ENCODE measurements at places on chromosomes 1 and 21.
A peak's percentile ranks its signal among the peaks of the same experiment; 100 is the strongest.

DNA sequence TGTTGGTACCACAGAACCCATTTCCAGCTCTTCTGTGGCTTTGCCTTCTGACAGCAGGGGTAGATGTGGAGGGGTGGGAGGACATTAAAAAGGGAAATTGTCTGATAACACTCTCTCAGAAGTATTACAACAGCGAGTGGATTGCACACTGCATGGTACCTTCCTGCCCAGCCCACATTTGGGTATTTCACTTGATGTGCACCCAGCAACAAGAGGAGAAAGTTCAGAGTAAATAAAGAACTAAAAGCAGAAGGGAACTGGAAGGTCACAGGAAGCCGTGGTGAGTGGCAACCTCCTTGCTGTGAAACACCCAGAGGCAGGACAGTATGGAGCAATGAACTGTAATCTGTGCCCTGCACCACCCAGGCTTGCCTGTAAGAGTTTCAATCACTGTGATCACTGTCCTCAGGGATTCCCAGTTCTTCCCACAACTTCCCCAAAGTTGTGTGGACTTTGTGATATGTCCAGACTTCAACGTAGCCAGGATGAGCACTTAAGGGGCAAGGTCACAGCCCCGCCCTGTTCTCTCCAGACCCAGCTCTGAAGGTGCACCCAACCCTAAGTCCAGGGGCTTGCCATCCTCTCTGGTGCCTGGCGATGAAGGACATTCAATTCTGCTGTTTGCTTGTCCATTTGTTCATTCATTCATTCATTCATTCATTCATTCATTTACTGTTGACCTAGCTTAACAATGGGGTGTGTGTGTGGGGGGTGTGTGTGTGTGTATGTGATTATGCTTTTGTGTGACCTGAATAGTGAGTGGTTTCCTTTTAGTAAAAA, 18.7 kb upstream of the F5 start:
- DNase-seq: peak; percentile 52

GRCh38 chr1:235429143-235429542, 61.9 kb downstream of the TBCE start:
- DNase-seq: no peak

DNA sequence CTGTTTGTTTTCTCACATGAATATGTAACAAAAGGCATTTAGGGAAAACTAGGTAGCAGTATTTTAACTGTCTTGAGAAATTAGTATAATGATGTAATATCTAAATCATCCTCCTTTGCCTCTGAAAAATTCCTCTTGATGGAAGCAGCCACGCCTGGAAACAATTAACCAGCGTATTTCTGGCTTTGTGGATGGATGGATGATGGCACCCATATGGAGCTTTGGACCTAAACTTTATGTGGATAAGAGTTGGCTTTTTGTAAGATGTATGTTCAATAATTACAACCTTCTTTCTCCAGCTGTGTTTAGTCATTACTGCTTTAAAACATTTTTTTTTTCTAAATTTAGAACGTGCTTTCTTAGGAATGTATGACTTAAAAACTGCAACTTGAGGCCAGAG, 12.7 kb downstream of the CDCA8 start:
- no peak for DNase-seq

- DNase-seq: no peak
These were observed 35.6 kb upstream of the RNPC3 start for GRCh38 chr1:103489935-103490334.

GRCh38 chr1:205417870-205418635, 3.8 kb downstream of the LEMD1 start:
- no peak for DNase-seq

DNA sequence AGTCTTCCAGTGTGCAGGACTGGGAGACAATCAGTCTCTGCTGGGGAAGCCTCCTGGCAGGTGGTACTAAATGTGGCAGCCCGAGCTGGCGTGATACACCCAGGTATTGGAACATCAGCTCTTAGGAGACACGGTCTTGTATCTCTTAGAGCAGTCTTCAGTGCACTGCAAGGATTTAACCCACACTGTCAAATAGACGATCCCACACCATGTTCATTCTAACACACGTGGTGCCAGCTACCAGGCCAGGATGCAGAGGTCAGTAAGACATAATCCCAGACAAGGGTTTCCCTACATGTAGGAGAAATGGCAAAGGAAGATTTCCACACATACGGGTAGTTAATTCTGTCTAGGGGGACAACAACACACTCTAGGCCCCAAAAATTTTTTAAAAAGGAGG, 8.7 kb downstream of the TRIM11 start:
- no peak for DNase-seq

GRCh38 chr1:46692811-46693770, 21.4 kb downstream of the TEX38 start:
- DNase-seq: no peak

DNA sequence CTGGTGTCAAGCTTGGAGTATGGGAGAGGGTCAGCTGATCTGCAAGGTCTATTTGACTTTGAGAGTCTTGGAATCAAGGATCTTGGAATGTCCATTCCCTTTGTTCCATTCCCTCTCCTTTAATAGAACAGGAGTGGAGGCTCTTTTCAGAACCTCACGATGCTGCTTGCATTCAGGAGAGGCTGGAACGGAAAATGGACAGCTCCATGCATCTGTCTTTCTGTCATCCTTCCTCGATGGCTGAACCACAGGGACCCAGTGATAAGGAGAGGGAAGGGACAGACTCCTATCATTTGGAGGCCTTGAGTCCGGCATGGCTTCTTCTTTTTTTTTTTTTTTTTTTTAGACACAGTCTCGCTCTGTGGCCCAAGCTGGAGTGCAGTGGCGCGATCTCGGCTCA, 14.9 kb upstream of the LIN28A start:
- DNase-seq: no peak

DNA sequence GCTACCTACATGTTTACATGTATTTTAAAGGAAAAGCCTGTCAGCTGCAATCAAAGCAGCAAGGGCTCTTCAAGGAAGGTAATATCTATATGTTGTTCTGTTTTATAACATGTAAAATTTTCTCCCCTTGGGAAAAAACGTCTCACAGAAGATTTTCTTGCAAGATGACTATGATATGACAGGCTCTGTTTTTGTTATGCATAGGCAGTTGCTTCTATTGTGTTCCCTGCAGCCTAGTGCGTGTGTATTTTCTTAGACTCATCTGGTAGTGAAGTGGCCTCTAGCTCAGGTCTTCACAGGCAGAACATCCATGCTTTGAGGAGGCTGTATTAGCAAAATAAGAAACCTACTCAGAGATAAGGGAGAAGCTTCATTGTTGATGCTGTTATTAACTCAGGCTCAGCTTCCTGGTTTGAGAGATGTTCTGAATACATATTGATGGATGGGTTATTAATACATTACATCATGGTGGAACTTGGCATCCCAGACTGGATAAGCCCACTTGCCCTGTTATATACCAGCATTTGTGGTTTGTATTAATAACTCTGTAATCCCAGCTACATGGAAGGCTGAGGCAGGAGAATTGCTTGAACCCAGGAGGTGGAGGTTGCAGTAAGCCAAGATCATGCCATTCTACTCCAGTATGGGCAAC, 35.8 kb downstream of the LAMC1 start:
- DNase-seq: no peak

DNA sequence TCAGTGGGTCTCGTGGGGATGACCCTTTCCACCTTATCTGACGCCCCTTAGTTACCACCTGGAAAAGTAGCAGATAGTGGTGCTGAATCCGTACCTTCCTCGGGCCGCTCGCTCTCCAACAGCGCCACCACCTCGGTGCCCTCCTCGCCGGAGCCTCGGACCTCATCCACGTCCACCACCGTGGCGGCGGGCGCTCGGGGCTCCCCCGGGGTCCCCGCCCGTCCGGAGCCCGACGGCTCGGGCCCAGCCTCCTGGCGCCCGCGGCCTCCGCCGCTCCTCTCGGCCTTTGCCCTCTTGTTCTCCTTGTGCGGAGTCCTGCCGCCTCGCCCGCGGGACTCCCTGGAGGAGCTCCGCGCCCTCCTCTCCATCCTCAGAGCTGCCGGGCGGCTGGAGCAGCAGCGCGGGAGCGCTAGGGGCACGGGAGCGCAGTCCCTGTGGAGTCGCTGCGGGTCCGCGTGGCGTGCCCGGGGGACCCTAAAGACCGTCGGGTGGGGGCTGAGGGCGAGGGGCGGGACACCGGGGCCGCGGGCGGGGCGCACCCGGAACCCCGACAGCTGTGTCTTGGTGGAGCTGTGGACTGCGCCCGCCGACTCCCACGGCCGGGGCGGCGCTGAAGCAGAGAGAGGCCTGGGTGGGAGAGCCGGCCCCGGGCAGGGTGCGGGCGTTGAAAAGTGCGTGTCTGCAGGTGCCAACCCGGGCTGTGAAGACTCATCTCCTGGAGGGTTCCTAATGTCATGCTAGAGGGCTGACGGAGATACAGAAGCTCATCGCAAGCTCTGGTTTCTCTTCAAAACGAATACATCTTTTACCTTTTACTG, at the start of gene NPHS2:
Gene NPHS2, minus strand, starts transcription at position 452 of the 818 bp plus-strand sequence. Its CDS starts 84 bp downstream, at position 368.
- DNase-seq: no peak

DNA sequence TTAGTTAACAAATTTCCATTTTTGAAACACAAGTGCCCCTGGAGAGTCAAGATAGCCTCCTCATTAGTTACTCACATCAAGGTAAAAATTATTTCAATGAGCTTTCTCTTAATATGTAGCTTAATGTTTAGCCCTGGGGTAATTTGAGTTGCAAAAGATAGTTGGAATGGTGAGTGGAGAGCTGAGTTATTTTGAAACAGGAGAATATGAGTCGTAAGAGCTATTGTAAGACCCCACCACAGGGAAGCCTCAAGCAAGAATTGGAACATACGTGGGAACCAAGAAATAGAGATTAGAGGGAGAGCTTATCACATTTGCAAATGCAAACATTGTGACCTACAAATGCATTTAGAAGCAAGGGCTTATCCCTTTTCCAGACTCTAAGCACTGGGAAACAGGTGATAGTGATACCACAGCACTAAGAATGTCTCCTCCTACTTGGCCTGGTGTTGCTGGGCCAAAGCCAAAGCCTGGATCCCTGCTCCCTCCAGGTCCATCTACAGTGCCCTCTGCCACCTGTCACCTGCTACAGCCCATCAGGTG, 635.1 kb downstream of the PTPRC start:
- DNase-seq: no peak

GRCh38 chr1:91900562-91900961, 14.6 kb upstream of the TGFBR3 start:
- DNase-seq: no peak

DNA sequence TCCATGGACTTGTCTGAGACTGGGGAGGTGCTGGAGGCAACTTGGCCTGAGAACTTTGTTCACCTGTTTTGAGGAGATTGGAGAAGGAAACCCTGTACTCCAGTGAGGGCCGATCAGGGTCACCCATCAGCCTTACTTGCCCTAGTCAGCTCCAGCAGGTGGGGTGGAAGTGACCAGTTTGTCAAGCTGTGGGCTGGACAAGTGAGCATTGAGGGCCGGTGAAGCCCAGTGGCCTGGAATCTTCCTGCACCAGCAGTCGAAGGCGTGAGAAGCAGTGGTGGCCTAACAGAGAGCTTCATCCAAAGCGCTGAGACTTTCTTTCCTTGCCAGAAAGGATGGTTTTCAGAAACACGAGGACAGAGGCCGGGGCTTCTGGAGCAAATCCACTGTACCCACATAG, 9.6 kb downstream of the SLC37A1 start:
- DNase-seq: no peak

DNA sequence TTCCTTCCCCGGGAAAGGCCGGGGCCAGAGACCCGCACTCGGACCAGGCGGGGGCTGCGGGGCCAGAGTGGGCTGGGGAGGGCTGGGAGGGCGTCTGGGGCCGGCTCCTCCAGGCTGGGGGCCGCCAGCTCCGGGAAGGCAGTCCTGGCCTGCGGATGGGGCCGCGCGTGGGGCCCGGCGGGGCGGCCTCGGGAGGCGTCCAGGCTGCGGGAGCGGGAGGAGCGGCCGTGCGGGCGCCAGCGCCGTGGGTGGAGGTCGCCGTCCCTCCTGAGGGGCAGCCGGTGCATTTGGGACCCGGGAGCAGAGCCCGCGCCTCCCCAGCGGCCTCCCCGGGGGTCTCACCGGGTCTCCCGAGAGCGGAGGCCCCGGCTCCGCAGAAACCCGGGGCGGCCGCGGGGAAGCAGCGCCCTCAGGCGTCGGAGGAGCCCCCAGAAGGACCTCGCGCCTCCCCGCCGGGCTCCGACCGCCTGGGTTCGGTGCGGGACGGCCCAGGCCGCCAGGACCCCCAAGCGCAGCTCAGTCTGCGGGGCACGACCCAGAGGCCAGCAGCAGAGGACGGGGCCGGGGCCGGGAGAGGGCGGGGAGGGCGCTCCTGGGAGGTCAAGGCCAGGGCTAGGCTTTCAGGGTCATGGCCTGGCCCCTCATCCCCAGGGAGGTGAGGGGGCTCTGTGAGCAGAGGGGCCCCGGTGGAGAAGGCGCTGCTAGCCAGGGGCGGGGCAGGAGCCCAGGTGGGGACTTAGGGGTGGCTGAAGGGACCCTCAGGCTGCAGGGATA, 7.2 kb upstream of the SLX9 start:
- peak; percentile 75 for DNase-seq

DNA sequence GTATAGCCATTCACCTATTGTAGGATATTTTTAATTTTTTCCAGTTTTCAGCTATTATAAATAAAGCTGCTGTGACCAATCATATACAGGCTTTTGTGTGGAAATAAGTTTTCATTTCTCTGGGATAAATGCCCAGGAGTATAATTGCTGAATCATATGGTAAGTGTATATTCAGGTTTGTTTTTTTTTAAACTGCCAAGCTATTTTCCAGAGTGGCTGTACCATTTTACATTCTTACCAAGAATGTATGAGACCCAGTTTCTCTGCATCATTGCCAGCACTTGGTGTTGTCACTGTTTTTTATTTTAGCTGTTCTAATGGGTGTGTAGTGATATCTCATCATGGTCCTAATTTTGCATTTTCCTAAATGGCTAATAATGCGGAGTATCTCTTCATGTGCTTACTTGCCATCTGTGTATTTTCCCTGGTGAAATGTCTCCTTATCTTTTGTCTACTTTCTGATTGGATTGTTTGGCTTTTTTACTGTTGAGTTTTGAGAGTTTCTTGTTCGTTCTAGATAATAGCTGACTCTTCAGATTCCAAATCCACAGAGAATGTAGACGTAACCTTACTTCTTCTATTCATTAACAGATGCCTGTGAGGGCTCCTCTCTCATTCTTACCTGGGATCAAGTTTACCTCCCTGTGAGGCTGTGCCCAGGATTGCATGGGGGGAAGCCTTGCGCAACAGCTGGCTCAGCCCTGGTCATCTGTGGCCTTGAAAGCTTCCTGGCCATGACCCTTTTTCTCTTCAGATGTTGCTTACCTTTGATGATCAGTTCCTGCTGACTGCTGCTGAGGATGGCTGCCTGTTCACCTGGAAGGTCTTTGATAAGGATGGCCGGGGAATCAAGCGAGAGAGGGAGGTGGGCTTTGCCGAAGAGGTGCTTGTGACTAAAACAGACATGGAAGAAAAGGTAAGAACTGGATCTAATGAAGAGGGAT, 42.6 kb downstream of the CFAP57 start:
- DNase-seq: no peak

GRCh38 chr1:84889437-84889836, 3.6 kb downstream of the LPAR3 start:
- DNase-seq: no peak

- no peak for DNase-seq
These were observed 92.9 kb upstream of the TSPAN2 start for GRCh38 chr1:115182012-115182715.

DNA sequence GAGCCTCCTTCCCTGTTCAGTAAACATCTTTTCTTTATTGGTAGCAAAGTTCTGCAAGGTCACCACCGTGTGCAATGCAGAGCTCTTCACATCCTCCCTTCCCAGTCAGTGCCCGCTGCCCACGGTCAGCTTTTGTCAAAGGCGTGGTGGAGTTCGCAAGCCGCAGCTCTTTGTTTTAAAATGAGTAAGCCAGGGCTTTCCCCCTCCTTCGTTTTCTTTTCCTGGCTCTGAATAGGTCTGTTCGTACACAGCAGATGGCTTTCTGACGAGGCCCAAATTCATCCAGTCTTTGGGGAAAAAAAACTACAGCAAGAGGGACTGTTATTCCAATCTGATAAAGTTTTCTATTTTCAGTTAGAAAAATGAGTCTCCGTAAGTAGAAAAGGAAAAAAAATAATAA, 153.2 kb downstream of the LRIG2 start:
- DNase-seq: peak; percentile 27
